ENCODE measurements at places on chromosomes 3 and 15.
A peak's percentile ranks its signal among the peaks of the same experiment; 100 is the strongest.

DNA sequence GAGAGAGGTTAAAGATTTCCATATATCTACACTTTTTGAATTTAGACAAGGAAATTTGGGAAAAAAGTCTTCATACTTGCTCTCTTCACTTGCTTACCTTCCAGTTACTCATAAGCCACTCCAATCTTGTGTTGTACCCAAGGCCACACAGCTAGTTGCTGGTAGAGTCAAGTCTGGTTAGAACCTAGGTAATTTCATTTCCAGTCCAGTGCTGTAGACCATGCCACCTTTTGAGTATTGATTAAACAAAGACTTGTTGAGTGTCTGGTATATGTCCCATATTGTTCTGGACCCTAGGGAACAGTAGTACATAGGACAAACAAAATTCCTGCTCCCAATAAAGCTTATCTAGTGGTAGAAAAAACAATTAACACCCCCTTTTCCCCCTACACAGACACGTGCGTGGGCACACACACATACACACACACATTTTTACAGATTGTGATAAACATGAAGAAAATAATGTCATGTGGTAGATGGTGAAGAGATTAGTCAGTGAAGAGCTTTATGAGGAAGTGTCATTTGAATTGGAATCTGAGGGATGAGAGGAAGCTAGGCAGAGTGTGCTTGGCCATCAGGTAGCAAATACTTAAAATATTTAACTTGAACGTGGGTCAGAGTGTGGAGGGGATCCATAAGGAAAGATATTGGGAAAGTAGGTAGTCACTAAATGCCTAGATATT lies 2.1 kb downstream of the CMC1 start:
- no peak for DNase-seq

- peak; percentile 77 for DNase-seq
Measured at GRCh38 chr3:197501879-197502620, 53.7 kb downstream of the BDH1 start.

GRCh38 chr15:60476713-60477112 lies 2.2 kb downstream of the ICE2 start:
- no peak for DNase-seq

- DNase-seq, result no peak
Measured at GRCh38 chr3:187798126-187798525, 52.9 kb upstream of the BCL6 start.

DNA sequence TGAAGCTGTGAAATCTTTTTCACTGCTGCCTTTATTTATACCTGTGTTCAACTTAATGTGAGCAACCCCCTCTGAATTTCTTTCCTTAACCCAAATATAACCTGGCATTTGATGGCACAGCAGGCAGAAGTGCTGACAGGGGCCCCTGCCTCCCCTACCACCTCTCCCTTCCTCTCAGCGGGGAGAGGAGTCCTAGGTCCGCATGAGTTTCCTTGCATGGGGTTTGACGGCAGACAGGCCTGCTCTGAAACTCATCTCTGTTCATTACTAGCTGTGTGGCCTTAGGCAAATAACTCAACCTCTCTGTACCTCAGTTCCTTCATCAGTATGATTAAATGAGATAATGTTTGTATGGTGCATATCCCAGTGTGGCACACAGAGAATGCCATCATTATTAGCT lies 79.7 kb downstream of the SEC22A start:
- no peak for DNase-seq

GRCh38 chr3:197811343-197811742 lies 20.3 kb downstream of the LRCH3 start:
- no peak for DNase-seq

DNA sequence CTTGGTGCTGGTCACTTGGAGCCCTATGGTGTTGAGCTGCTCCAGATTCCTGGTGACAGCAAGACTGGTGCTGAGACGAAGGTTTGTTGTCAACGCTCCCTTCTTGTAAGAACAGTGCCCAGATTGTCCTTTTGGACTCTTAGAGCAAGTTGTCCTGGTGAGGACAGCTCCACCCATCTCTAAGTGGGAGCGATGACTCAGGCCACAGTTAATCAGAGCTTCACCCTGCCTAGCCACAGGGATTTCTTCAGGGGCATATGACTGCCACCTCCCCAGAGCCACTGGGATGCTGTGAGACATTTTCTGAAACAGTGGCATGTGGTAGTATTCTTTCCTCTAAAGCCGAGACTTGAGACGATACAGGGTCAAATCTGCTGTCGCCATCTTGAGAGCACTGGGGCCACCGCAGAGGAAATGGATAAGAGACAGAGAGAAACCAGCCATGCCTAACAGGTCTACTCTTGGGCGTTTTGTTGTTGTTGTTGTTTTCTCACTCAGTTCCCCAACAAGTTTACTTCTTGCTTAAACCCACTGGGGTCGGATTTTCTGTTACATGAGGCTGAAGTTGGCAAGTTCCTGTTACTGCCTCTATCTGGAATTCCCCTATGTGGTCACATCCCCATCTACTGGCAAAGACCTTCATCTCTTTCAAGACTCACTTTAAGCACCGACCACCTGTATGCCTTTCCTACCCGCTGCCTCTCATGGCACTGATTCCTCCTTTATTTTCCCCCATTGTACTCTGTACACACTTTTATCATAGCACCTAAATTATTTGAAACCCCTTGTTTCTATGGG lies 16.0 kb upstream of the PCOLCE2 start:
- no peak for DNase-seq

- DNase-seq, result no peak
Measured at GRCh38 chr3:108509263-108509662, 1.1 kb downstream of the MYH15 start.

DNA sequence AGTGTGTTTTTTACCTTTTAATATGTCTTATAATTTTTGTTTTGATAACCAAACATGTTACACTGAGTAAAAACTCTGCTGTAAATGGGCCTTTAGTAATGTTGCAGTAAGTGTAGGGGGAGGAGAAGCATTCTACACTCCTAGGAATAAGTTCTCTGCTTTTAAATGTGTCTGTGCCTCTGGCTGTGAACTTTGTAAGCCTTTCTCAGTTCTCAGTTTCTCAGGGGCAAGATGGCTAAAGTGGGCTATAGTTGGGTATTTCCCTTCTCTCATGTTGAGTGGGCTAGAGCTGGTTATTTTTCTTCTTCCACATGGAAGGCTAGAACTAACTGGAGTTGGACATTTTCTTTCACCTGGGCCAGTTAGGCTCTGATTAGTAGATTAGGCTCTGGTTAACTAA lies 75.3 kb upstream of the NUDT16 start:
- DNase-seq, result no peak

DNA sequence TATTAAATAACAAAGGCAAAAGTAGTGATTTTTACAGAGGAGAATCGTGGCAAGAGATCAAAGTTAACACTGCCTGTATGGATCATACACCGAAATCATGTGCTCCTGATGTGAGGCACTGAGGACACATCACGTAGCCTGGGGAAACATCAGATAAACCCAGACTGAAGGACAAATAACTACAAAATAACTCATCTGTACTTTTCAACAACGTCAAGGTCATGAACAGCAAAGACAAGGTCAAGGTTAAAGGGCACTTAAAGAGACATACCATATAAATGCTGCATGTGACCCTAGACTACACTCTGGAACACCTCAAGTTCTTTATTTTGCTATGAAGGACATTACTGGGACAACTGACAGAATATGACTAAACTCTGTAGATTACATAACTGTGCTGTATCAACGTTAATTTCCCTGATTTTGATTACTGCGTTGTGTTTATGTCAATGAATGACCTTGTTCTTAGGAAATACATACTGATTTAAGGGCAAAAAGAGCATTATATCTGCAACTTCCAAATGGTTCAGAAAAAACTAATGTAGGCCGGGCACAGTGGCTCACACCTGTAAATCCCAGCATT lies 48.1 kb downstream of the CHSY1 start:
- DNase-seq, result no peak

DNA sequence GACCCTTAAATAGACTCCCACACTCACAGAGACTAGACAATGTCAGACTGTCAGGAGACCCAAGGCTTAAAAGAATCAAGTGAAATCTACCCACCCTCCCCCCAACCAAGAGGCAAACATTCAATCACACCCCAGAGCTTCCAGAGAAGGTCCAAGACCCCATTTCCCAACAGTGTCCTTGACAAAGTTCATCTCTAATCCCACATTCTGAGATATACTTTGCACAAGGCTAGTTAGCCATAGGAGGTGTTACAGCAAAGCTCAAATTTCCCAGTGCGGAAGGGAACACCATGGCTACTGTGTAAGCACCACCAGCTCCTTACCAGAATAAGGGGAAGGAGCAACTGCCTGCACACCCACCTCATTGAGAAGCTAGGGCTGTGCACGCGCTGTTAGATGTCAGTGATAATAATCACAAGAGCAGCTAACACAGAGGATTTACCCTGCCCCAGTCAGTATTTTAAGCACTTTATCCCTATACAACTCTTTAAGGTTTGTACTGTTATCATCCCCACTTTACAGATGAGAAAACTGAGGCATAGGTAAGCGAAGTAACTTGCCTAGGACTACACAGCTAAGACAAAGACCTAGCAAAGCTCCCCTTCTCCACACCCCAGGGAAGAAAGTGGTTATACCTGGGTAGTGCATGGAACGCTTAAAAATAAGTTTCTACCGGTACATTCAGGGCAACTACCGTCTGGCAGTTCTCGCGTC lies 17.3 kb downstream of the SPATA12 start:
- DNase-seq, result no peak

DNA sequence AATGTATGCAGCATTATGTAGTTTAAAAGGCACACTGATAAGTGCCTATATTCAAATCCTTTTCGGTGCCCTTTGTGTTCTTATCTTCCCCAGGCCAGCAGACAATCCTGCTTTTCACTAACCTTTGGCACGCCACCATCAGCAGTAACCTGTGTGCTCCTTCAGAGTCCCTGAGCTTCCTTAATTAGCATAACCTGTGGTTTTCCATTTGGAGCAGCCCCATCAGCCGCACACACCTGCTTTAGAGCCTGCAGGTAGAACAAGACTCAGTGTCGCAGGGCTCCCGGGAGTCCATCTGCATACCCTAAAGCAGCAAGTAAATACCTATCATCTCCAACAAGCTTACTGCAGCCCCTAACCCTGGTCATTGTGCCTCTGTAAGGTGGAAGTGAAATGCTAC lies 755.1 kb downstream of the ROBO2 start:
- no peak for DNase-seq

DNA sequence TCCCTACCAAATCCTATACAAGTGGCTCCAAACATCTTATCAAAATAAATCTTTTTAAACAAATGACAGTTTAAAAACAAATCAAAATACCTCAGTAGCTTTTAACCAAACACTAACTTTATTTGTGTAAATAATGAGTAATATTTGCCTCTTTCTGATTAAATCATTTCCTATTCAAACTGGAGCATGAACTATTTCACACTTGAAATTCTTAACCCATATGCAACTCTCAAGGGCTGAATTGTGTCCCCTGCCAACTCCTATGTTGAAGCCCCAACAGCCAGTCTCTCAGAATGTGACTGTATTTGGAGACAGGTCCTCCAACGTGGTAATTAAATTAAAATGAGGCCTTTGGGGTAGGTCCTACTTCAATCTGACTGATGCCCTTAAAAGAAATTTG lies 55.9 kb upstream of the MCTP2 start:
- DNase-seq, result no peak

DNA sequence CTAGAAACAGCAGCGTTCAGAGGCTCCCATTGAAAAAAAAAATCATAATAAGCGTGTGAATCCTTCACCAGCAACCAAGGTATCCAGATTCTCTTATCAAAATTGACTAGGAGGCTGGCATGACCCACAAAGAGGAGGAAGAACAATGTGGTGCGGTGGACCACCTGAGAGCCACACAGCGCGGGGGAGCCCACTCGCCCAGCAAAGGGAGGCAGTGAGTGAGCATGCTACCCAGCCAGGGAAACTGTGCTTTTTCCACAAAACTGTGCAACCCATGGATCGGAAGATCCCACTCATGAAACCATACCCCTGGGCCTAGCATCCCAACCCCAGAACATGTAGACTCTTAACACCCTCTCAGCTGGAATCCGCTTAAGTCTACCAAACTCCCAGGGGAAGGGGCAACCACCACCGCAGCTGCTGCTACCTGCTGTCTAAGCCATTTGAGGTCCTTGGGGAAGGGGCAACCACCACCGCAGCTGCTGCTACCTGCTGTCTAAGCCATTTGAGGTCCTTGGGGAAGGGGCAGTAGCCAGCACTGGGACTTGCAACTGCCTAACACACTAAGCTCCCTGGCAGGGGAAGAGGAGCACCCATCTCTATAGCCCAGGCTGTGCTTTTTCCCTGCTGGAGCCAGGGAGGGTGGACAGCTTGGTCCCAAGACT lies 102.8 kb upstream of the CLDN18 start:
- no peak for DNase-seq

GRCh38 chr3:126216416-126216815 lies 36.0 kb upstream of the ALDH1L1 start:
- DNase-seq, result no peak

- DNase-seq, result no peak
Measured at GRCh38 chr3:141286856-141287255, 55.2 kb downstream of the PXYLP1 start.

- DNase-seq, result no peak
Measured at GRCh38 chr15:57875347-57875746, 168.8 kb downstream of the POLR2M start.

DNA sequence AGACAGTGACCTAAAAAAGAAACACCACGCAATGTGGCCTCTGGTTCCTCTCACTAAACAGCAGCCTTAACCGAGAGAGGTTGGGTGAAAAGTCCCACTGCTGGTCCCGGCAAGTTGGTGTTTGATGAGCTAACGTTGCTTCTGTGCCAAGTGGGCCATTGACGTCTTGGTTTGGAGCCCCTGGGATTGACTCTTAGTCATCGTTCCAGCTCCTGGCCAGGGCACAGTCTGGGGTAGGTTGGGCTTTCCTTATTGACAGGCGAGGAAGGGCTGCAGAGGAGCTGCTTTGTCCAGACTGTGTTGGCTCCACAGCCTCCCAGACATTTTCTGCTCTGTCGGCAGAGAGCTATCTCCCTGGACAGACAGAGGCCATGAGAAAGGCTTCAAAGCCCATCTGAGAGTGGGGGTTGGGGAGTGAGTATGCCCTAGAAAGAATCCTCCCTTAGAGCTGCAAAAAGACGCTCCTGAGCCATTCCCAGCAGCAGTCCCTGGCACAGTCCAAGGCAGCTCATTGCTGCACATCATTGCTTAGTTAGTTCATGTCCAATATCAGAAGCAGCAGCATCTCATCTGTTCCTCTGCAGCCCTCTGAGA lies 28.6 kb upstream of the C3orf80 start:
- DNase-seq, result no peak

- no peak for DNase-seq
Measured at GRCh38 chr3:34995796-34996430, 643.4 kb upstream of the ARPP21 start.

DNA sequence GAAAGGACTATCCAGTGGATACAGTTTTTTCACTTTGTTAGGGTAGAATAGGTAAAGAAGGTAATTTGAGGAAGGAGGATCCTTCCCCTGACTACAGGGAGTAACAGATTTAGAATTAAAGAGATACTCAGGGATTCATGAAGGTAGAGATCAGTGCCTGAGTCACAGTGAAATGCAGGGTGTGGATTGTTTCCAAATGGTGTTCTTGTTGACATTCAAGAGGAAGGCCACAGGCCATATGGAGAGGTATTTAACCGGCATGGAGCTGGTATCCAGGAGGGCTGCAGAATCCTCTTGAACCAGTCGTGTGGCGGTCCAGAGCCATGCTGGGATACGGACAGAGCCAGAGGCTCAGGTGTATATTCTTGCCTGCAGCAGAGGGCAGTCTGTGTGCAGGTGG lies 28.2 kb downstream of the GYG1 start:
- no peak for DNase-seq

- DNase-seq, result no peak
Measured at GRCh38 chr3:126100634-126101301, 16.8 kb upstream of the SLC41A3 start.
